Bronchial epithelial cell (primary cell): ENCODE measurements at places on chromosomes 3 and 15.

GRCh38 chr3:182671541-182671940 lies 121.8 kb upstream of the ATP11B start:
- DNase-seq: no peak

- no peak for DNase-seq
Observed at GRCh38 chr15:44328135-44328534, 39.6 kb downstream of the GOLM2 start.

DNA sequence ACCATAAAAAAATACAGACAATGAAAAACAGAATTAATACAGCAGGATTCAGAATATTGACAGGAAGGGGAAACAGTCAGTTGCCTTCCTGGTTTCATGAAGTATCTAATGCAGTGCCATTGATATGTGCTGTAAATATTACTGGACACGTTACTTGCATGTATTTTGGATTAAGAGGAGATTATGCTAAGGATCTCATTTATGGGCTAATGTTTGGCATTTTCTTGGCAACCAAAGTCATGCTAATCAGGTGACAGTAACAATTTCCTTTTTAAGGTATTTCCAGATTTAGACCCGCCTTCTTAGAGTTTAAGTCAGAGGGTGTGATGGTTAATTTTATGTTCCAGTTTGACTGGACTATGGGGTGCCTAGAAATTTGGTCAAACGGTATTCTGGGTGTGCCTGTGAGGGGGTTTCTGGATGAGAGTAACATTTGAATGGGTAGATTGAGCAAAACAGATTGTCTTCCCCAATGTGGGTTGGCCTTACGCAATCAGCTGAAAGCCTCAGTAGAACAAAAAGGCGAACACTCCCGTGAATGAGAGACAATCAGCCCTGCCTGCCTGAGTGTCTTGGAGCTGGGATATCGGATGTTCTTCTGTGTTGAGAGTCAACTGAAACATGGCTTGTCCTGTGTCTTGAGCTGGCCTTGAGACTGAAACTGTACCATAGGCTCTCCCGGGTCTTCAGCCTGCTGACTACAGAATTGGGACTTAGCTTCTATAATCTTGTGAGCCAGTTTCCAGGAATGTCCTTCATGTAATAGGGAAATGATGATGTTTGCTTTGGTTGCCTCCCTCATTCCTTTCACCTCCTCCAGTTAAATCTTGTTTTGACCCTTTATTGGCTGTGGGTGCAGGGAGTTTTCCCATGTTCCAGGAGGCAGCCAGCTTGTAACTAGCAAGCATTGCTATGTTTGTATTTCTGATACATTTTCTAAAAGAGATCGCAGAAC lies 10.5 kb downstream of the SQOR start:
- DNase-seq: peak; percentile 92

DNA sequence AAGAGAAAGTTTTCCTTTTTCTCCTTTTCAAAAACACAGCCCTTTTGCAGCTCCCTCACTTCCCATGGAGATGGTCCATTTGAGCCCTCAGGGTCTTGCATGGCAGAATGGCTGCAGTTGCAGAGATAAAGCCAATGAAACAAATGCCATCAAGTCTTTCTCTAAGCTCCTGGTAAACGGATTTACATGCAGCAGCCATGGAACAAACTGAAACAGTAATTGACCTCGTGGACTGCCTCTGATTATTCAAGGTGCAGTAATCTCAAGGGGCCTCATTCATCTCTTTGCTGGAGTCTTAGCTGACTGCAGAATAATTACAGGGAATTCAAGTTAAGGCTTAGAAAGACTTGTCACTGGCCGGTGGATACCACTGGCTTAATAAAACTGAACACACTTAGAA lies 125.1 kb downstream of the SQOR start:
- DNase-seq: no peak

GRCh38 chr3:24945563-24945962 lies 450.9 kb upstream of the THRB start:
- DNase-seq: peak; percentile 8

DNA sequence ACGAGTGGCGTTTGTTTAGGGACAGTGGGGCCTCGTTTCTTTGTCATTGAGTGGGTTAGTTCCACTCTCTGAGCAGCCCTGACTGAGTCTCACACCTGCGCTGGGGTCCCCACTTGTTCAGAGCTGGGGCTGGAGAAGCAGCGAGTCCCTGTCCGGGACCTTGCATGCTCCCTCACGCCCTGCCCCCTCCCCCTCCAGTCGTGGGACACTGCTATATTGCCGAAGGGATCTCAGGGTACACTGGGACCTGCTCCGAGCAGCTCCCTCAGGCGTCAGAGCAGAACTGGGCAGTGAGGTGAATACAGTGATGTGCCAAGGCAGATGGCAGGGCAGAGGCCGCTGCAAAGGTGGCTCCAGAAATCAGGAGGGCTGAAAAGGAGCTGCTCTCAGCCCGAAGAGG lies 59.9 kb upstream of the KLF13 start:
- no peak for DNase-seq

DNA sequence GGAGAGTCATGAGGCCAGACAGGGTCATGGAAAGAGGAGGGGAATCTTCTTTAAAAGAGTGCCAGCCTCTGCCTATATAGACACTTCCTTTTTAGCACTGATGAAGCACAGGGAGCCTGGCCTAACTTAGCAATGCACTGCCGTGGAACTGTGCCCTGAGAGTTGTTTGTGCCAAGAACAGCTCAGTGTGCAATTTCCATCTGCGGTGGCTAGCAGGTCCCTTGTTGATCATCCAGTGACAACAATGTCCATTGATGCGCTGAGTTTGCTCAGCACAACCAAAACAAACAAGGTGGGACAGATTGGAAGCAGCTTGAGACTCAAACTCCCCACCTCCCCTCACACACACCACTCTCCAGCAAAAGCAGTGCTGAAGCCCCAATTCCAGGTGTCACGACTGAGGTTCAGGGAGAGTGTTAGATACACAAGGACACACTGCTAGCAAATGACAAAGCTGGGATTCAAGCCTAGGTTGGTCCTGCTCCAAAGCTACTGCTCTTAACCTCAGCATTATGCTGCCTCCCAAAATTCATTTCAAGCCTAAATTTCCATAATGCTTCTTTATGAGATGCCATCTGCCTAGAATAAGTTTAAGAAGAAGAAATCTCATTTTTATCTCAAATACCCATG lies 316.6 kb upstream of the UBE2E2 start:
- DNase-seq: no peak

DNA sequence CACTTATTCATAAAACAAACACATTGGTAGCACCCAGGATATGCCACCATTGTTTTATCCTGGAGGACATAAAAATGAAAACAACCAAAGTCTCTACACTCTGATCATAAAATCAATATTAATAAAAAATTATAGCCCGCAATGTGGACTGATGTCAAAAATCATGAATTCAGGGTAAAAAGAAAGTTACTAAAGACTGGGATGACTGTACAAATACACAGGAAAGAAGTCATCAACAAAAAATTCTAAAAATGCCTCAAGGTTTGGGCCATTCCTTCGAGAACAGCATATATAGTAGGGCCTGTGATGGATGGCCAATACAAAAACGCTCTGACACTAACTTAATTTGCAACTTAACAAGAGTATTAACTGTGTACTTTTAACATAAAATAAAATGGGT lies 76.8 kb downstream of the THBS1 start:
- DNase-seq: peak; percentile 26

- DNase-seq: no peak
Observed at GRCh38 chr15:86751116-86751515, 671.4 kb downstream of the AGBL1 start.

DNA sequence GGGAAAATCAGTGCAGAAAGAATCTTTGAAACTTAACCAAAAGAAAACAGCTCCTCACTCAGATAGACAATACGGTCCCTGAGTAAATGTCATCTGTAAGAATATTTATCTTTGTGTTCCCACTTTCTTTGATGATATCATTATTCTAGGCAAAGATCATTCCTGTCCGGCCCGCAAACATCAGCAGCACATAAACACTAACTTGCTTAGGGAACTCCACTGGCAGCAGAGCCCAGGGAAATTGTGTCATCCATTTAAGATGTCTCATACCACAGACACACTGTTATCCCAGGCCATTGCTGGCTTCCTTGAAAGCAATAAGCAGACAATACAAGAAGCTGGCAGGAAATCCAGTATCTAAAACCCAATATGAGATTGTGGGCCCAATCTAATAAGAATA lies 20.1 kb upstream of the CD96 start:
- no peak for DNase-seq

DNA sequence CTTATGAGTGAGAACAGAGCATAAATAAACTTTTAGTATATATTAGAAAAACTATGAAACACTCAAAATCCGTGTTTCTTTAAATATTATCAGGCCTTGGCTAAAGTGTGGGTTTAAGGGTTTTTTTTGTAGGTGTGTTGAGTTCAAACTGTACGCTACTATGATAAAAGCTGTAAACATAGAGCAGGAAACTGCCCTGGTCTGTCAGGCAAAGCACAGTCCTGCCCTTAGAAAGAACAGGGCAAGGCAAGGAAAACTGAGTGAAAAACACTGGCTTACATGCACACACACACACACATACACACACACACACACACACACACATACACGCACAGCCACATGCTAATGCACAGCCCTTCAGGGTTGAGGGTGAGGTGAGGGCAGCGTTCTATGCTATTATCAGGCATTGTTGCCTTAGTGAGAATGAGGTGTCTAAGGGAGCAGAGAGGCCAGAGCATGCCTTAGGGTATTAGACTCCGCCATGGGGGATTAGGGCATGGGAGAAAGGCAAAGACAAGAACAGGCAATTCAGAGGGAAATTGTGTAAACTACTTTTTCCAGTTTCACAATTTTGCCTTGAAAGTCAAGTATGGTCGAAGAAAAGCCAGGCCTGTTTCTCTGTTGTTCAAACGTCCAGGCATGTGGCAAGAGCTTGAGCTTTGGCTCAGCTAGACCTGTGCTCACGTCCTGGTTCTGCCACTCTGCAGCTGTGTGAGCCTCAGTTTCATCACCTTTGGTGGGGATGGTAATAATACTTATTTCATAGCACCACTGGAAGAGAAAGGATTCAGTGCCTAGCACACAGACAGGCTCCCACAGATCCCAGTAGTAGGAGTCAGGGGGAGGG lies 36.3 kb upstream of the TPM1 start:
- DNase-seq: peak; percentile 89

GRCh38 chr15:62897634-62898033 lies 144.9 kb upstream of the TPM1 start:
- DNase-seq: no peak

DNA sequence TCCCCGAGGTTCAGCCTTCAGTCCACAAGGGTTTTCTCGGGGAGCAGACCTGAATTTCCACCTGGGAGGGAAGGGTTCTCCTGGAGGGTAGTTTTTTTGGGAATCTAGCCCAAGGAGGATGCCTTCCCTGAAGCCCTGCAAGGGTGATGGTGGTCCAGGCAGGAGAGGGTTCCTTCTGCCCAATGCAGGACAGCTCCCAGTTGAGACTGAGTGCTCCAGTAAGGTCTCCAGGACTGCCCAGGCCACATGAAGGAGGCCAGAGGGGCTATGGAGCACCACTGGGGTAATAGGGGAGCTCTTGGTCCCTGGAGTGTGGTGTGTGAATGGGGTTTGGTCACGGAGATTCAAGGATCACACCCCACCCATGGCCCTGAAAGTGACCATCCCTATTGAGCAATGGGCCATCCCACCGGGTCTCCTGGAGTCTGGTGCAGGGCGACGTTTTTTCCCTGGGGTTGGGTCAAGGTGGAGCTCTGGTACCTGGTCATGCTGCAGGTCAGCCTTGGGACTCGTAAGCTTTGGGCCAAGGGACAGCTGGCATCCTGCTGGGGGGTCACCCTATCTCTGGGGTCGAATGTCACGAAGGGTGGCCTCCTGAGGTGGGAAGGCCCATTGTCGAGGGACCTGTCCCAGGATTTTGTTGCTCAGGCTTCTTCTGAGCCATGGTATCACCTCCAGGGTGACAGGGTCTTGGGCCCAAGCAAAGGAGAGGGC lies 196.5 kb downstream of the UBE3A start:
- DNase-seq: no peak

GRCh38 chr3:31179768-31180167 lies 285.3 kb upstream of the GADL1 start:
- no peak for DNase-seq

DNA sequence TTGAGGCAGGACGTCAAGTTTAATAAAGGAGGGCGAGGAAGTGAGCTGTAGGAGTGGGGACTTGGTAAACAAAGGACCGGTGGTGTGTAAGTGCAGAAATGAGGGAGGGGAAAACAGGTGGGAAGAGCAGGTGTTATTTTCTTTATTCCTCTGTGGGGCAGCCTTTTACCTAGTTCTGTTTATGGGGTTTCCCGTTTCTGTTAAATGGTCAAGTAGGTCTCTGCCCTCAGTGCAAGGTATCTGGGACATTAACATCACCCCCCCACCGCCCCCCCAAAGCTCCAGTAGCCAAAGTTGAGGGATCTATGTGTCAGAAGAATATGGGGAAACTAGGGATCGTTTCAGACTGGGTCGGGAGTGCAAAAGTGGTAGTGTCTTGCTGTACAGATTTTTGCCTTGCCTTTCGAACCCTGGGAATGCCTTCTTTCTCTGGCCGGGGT lies 893 bp downstream of the MGA start:
- DNase-seq: peak; percentile 5

DNA sequence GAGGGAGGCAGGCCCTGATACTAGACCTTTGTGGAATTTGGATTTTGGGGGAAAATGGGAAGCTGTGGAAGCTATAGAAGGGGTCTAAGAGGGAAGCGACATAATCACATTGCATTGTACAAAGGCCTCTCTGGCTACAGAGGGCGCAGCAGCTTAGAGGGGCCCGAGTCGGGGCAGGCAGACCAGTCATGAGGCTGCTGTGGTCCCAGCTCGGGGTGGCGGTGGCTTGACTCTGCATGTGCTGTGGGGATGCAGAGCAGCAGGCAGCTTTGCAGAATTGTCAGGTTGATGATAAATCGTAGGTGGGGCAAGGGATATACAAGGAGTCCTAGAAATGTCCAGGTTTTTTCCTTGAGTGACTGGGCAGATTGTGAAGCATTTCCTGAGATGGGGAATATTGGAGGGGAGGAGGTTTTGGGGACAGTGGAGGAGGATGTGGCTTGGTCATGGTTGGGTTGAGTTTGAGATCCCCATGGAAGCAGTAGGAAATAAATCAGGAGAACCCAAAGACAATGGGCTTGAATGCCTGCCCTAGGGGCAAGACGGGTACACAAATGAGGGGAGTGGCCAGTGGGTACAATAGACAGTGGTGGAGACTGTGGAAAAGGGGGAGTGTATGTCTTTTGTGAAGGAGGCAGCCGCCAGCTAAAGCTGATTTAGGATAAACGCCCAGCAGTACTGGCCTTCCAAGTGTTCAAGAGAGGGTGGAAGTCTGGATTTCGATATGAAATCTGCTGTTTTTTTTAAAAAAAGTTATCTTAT lies 94.1 kb downstream of the HMG20A start:
- no peak for DNase-seq

DNA sequence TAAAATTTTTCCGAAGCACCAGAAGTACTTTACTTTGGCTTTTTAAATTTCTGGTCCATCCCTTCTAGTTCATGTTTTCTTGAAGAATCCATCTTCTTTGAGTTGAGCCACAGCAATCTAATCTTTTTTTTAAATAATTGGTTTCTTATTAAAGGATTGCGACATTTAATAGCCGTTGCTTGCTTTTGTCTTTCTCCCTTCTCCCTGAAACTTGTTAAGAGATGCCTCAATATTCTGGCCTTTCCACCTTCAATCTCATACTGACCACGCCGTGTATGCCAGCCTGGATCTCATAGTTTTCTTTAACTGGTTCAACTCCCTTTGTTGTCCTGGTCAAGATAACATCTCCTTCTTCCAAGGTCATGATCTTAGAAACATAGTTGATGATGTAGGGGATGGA lies 18.4 kb upstream of the RPLP1 start:
- DNase-seq: no peak
